ENCODE measurements at places on chromosomes 3 and 15. TPM values are rescaled to one million over a fixed set of nuclear protein-coding genes. Genes with fewer than 3 reads are reported as not detected.
A peak's percentile ranks its signal among the peaks of the same experiment; 100 is the strongest.

DNA sequence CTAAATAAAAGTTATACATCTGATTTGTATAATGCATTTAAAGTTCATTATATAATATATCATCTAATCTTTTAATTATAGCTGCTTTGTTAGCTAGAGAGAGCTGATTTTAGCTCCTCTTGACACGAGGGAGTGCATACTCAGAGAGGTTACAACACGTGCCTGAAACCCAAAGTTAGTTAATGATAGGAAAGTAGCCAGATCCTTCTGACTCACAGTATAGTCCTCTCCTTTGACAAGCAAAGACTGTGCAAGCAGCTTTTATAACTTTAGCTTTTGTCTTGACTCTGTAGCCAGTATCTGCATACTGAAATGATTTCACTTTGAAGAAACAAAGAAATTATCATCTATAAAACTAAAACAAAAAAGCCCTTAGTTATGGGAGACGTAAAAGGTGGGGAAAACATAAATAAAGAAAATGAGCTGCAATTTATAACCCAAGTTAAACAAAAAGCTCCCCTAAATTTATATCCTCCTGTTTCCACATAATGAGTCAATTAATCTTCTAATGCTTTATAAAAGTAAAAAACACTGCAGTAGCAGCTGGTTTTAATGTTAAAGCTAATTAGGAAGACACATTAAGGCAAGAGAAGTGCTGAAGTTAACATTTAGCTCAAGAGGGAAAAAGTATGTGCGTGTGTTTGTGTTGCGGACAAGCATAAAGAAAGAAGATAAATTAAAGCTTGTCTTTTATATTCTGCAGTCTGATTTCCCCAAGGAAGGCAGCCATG is 13.1 kb downstream of the GABRR3 start:
- no peak for DNase-seq

DNA sequence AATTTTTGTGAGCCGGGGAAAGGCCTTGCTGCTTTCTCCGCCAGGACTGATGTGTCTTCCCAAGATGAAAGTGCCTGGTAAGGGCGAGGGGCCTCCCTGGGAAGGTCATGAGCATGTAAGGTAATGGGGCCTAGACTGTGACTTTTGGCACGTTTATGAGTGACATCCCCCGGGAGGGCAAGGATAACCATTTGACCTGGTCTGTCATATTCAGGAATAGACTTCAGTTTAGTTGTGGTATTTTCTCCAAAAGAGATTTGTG is 631 bp upstream of the CNBP start:
- DNase-seq, result no peak

- no peak for DNase-seq
These were observed 587.0 kb upstream of the GRM7 start for GRCh38 chr3:6273878-6274277.

GRCh38 chr3:9324944-9325343 is 37.9 kb upstream of the THUMPD3 start:
- no peak for DNase-seq

DNA sequence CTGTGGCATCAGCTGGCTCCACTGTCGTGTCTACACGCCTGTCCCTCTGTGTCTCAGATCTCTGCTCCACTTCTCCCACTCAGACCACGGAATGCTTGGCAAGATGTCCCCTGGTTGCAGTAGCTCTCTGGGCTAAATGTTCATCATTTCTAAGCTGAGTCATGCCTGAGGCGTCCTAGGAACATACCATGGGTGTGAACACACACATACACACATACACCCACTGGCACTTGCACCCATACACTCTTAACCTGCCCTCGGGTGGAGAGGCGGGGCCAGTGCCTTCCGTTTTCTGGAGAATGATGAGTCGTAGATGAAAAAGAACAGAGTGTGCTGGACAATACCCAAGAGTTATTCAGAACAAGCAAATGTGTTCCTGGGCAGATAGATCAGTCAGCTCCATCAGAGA is 72.4 kb downstream of the SENP2 start:
- DNase-seq, result no peak

- DNase-seq, result no peak
These were observed 110.7 kb downstream of the PLD1 start for GRCh38 chr3:171699601-171700000.

DNA sequence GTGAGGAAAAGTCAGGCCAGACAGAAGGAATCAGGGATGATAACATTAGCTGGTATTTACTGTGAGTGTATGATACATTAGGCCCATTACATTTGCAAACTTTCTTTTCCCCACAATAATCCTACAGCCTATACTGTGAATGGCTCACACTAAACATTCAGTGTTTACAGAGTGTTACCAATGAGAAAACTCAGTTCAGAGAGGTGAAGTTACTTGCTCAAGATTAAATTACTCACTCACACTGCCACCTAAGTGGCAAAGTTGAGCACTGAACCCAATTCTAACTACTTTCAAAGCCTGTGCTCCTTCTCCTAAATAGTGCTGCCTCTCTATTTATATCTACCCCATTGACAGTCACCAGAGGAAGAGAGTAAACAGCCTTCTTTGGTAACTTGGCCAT is 8.5 kb downstream of the XPC start:
- DNase-seq, result no peak

GRCh38 chr15:40498891-40499290 is 28.1 kb downstream of the CHST14 start:
- DNase-seq, result no peak

DNA sequence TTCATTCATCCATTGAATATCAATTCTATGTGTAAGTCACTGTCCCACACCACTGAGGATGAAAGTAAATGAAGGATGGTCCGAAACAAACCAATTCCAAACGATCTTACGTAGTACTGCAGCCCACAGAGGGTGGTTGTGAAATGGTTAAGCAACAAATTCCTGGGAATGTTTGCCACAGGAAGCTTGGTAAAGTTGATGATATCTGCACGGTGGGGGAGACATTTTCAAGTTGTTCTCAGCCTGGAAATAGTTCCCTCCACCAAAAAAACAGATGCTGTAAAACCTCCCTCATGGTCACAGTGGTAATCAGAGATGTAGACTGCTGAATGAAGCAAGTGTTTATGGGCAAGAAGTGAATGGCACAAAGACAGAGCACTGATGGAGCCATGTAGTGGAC is 35.9 kb upstream of the BNC1 start:
- DNase-seq, result no peak

GRCh38 chr3:143362115-143362991 is 242.8 kb downstream of the CHST2 start:
- no peak for DNase-seq

DNA sequence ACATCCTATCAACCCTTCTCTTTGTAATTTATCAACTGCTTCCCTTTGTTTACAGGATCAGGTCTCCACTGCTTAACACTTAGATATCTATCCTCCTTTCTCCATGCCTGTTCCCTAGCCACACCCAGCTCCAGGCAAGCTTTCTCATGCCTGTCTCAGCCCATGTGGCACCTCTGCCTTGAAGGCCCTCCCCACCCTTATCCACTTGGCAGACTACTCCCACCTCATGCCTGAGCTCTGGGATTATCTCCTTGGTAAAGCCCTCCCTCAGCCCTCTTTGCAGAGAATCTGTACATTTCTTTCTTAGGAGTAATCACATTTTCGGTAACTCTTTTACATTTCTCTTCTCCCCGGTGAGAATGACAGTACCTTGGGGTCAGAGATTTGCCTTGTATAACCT is 96.0 kb downstream of the ATP1B3 start:
- DNase-seq, result no peak

DNA sequence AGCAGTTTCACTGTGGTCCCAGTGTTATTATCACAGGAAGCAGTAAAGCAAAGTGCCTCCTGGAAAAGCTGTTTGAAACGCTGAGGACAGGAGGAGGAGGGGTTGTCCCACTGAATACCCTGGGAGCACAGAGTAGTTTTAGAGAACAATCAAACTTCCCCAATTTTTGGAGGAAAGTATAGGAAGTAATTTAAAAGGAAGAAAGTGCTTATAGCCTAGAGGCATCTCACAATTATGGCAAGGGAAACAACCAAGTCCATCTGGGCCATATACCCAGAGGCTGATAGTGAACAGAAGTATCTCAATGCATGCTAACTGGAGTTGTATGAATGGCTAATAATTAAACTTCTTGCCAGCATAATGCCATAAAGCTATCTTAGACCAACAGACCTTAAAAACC is 137.2 kb upstream of the EPHA6 start:
- DNase-seq, result no peak

DNA sequence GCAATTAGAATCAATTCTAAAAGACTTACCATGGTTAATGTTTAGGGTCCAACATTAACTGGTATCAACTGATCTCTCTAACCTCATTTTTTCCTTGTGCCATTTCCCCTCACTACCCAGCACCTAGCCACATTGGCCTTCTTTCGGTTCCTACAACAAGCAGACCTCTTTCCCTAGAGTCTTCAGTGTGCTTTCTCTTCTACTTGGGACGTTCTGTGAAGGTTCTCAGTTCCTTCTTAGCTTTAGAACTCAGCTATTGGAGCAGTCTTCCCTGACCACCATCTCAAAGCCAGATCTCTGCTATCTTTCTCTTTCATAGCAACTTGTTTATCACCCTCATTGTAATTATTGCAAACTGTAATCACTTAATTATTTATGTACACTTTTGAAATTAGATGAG is 31.5 kb upstream of the MINDY4B start:
- DNase-seq, result no peak

- DNase-seq, result no peak
These were observed 20.2 kb upstream of the CFAP161 start for GRCh38 chr15:81113861-81114291.

DNA sequence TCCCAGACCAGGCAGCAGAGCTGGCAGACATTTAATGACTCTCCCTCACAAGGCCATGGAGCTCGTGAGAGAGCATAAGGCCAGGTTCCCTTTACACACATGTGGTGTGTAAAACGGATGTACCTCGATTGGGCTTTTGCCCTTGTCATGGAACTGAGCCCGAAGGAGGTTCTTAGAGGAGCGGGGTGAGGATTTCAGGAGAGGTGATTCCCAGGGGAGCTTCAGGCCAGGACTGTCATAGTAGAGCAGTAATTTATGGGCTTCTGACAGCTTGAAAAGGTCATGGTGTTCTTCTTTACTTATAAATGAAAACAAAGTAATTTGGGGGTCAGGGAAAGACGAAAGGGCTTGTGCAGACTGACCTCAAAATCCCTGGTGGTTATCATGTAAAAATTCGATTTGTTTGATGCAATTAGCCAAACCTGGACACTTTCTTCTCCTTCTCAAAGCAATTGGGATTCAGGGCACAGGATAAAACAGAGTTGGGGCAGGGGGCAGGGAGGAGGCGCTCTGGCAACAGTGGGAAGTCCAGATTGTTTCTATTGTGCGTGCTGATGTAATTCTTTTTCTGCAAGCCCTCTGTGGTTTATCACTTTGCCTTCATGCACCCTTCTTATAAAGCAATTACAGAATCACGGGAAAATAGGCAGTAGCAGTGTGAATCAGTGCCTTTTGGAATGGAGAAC is 51.0 kb downstream of the CACNA1D start:
- no peak for DNase-seq

- DNase-seq, result peak; percentile 65
These were observed at the start of gene TXNRD3 for GRCh38 chr3:126654571-126655383. Gene TXNRD3, minus strand, starts transcription at chr3:126655124.

- no peak for DNase-seq
These were observed 198.3 kb downstream of the ADAMTS9 start for GRCh38 chr3:64489361-64490044.

DNA sequence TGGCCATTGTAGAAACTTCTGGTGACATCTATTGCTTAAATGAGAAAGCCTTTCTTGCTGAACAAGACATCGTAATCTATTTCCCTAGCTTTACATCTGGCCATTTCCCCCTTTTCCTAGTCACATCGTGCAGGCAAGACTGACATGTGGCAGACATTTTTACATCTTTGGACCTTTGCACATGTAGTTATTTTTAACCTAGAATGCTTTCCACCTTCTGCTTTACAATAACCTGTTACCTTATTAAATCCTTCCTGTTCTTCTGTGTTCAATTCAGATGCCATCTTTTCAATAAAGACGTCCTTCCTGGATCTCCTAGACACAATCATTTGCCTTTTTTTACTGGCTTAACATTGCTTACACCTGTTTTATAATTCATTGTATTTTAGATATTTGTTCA is 343.3 kb downstream of the DIPK2A start:
- DNase-seq, result no peak

GRCh38 chr15:83206526-83207008 is 1.1 kb downstream of the HDGFL3 start:
- peak; percentile 27 for DNase-seq

DNA sequence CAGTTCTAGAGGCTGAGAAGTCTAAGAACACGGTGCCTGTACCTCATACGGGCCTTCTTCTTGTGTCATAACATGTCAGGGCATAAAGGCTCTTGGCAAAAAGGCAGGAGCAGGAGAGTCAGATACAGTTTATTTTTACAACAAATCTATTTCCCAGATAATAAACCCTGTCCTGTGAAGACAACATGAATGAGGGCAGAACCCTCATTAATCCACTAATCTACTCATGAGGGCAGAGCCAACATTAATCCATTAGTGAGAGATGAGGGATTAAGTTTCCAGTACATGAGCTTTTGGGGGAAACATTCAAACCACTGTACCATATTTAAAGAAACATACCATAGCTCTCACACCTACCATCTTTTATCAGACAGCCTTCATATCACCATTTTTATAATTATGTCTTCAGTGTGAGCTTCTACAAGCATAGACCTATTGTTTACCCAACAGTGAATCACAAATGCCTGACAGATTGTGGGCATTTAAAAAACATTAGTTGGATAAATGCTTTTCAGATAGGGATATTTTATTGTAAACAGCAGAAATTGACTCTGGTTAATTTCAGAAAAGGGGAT is 645.8 kb downstream of the GRM7 start:
- DNase-seq, result no peak

DNA sequence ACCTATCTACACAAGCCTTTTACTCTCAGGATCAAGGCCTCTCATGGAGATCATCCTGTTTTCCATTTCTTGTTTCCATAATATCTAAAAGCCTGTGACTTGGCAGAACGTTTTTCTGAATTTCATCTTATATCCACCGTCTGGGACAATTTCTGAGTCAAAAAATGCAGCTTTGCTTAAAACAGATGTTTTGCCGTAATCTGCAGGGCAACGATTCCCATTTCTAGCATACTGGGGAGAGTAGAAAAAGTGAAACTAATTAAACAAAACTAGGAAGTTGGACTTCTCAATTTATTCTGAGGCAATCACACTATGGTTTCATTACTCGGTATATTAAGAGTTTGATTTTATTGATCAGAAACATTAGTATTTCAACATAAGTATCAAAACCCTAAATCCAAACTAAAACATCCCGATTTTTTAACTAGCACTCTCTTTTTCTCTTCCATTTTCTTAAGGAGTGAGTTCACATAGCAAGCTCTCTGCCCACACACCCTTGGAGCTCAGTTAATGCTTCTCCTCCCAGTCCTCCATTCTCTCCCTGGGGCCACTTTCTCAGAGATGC is 33.6 kb downstream of the SPATA12 start:
- DNase-seq, result no peak

Gene TEX9
- 5.0 TPM for total RNA-seq

Gene ANKRD34C
- total RNA-seq, result under 0.01 TPM

Gene RLBP1
- total RNA-seq, result 0.14 TPM

Gene GPD1L
- total RNA-seq, result 6.8 TPM

Gene SLC15A2
- total RNA-seq, result 1.0 TPM

Gene GRK7
- total RNA-seq, result not detected

Gene GOLGA8G
- under 0.01 TPM for total RNA-seq

All from thymus (tissue), 14 donors.